WERI-Rb-1 (cell line): ENCODE measurements at places on chromosomes 3 and 15.

DNA sequence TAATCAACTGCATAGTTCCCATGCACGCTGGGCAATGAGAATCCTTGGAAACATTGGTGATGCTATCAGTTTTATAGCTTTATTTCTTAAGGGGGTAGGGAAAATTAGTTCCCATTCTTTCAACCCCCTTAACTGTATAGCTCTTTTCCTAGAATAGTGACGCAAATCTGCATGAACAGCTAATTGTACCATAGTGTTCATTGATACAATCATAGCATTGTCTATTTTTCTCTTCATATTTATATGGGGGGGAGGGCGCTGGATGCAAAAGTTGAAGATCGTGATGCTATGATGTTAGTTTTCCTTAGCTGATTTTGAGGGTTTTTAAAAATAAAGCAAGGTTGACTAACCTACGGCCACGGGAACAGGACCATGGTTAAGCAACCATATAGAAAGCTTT is 32.4 kb upstream of the SAMMSON start:
- DNase-seq, result no peak

- no peak for DNase-seq
Measured at GRCh38 chr3:156425651-156426050, 129.3 kb downstream of the SSR3 start.

DNA sequence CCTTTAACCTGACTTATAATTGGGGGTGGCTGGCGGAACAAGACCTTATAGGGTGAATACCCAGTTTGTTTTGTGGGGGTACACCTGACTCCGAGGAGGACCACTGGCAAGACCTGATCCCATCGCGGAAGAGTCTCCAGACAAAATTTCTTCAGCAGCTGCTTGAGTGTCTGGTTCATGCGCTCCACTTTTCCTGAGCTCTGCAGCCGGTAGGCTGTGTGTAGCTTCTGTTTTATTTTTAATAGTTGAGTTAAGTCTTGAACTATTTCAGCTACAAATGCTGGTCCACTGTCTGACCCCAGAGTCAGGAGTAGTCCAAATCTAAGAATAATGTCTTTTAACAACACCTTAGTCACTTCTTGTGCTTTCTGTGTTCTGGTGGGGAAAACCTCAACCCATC is 21.2 kb upstream of the NOX5 start:
- DNase-seq, result no peak

DNA sequence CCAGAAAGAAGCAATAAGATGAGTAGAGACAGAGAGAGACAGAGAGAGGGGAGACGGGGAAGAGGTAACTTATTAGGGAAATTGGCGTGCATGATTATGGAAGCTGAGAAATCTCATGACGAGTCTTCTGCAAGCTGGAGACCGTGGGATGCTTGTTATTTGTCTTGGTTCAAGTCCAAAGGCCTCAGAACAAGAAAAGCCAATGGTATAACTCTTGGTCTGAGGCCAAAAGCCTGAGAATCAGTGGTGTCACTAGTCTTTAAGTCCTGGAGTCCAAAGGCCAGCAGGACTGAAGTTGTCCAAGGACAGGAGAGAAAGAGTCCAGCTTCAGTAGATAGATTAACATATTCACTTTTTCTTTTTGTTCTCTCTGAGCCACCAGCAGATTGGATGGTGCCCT is 613.6 kb downstream of the CADM2 start:
- DNase-seq, result no peak

DNA sequence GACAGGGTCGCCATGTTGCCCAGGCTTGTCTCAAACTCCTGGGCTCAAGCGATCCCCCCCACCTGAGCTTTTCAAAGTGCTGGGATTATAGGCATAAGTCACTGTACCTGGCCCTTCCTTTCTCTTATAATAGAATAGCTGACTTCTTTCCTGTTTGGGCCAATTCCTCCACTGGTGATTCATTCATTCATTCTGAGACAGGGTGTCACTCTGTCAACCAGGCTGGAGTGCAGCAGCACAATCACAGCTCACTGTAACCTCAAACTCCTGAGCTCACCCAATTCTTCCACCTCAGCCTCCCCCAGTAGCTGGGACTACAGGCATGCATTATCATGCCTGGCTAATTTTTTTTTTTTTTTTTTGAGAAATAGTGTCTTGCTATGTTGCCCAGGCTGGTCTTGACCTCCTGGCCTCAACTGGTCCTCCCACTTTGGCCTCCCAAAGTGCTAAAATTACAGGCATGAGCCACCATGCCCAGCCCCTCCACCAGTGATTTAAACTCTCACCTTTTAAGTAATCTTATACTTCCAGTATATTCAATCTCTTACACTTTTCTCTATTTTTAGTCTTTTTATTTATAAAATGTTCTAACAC is 20.9 kb downstream of the GNB4 start:
- no peak for DNase-seq

- DNase-seq, result peak; percentile 33
Measured at GRCh38 chr15:67080900-67081431, 15.6 kb downstream of the SMAD3 start.

DNA sequence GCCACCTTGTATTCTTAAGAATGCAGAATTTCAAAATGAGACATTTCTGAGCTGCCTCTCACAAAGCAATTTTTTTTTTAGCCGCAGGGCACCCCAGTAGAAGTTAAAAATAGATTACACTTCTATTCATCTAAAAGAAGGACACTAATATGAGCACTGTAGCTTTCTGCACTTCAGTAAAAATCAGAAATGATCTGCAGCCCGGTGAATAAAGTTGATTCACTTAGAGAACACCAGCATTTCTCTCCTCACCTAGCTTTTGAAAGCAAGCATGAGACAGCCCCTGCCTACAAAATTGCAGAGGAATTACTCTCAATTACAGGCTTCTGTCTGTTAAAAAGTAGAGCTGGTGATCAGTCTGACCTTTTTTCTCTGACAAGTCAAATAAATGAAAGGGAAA is 1062.4 kb downstream of the FHIT start:
- no peak for DNase-seq

- DNase-seq, result peak; percentile 68
Measured at GRCh38 chr15:62940755-62941361, 101.7 kb upstream of the TPM1 start.

DNA sequence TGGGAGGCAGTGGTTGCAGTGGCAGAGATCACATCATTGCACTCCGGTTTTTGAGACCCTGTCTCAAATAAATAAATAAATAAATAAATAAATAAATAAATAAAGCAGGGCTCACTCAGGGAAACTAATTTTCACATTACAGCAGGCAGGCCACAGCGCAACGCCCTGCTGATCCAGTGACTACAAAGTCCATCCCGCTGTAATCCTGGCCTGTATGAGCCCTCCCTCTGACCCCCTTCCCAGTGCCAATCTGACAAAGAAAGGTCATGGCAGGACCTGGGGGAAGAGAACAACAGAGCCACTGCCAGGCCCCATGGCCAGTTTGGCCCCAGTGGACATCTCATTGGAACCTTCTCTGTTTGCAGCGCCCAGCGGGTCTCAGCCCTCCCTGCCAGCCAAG is 9.3 kb downstream of the SH3BP5 start:
- DNase-seq, result no peak

- DNase-seq, result no peak
Measured at GRCh38 chr15:89775815-89776214, 317 bp upstream of the MESP2 start.

DNA sequence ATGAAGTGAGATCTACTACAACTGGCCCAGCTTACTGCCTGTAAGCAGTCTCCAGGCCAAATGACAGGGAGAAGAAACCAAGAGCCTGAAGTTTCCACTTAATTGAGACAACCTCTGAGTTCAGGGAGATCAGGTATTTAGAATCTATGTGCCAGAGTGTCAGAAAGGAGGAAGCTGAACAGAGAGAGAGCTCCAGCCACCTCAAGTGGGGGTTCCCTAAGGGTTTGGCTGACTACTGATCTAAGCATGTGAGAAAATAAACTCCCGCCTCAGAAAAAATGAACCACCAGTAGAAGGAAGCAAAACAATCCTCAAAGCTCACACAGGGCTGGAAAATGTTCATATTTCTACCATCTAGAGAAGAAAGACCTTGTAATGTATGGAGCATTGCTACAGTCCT is 25.0 kb downstream of the ADAM10 start:
- DNase-seq, result no peak

- no peak for DNase-seq
Measured at GRCh38 chr3:67901681-67902080, 247.3 kb upstream of the SUCLG2 start.

GRCh38 chr3:184275961-184276910 is at the start of gene ECE2:
Gene ECE2, plus strand, starts transcription at chr3:184276022. Its CDS starts 132 bp downstream, at chr3:184276154.
- DNase-seq, result no peak

DNA sequence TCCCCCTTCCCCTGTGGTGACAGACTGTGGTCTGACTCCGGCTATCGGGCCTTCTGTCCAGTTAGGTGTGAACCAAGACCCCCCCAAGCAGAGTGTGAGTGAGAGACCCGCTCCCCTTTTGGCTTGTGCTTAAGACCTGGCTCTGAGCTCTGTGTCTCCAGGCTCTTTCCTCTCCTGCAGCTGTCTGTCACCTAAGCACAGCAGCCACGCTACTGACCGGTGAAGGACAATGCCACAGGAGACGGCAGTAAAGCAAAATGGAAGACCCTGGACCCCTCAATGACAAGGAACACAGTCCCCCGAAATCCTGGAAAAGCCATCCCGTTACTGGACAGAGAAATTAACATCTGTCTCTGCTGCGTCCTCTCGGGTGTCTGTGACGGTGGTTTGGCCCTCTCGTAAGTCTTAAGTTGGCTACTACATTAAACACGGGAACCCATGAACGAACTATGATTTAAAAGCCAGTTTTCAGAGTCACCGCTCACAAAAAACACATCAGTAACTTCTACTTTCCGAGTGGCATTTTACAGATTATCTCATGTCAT is 53.7 kb downstream of the CHSY1 start:
- DNase-seq, result no peak

GRCh38 chr3:113450911-113451310 is 9.6 kb upstream of the CFAP44 start:
- no peak for DNase-seq

GRCh38 chr3:14312375-14312774 is 90.0 kb upstream of the SLC6A6 start:
- no peak for DNase-seq

GRCh38 chr3:46440531-46441294 is 24.0 kb downstream of the LTF start:
- DNase-seq, result no peak

- DNase-seq, result no peak
Measured at GRCh38 chr3:89380016-89380415, 272.6 kb downstream of the EPHA3 start.

DNA sequence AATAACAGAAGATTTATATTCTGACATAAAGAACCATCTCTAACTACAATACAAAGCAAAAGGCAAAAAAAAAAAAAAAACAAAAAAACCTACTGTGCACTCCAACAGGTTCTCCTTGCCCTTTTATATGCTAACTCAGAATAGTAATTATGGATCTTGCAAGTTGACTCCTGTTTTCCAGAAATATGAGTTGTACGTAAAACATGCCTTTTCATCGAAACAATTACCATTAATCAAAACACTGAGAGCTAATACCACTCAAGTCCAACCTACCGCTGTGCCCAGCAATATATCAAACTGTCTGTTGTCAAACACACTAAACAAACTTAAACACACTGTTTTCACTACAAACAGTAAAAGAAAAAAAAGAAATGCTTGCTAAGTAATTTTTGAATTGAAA is 389.8 kb downstream of the TBC1D5 start:
- DNase-seq, result no peak

DNA sequence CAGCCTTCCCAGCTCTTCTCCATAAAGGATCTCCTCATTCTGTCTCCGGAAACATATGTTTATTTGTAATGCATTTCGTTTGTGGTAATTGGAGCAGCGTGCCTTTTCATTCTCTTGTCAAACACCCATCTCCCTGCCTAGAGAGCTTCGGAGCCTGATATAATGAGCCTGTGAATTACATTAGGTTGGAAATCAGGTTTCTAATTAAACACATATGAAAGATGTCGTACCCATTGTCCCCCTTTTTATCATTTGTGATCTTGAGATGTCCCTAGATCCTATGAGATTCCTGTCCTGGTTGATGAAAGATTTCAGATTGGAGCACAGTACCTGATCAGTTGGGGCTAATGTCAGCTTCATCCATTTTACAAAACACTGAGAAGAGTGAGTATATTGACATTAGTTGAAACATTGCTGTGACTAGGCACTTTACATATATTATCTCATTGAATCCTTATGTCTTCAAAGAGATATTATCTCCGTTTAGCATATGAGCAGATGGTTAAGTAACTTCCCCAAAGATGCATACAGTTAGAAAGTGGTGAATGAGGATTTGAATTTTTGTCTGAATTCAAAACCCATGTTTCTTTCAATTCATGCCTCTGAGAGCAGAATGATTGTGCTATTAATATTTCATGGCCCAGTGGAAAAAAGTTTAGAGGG is 23.1 kb downstream of the SYN2 start:
- DNase-seq, result no peak

DNA sequence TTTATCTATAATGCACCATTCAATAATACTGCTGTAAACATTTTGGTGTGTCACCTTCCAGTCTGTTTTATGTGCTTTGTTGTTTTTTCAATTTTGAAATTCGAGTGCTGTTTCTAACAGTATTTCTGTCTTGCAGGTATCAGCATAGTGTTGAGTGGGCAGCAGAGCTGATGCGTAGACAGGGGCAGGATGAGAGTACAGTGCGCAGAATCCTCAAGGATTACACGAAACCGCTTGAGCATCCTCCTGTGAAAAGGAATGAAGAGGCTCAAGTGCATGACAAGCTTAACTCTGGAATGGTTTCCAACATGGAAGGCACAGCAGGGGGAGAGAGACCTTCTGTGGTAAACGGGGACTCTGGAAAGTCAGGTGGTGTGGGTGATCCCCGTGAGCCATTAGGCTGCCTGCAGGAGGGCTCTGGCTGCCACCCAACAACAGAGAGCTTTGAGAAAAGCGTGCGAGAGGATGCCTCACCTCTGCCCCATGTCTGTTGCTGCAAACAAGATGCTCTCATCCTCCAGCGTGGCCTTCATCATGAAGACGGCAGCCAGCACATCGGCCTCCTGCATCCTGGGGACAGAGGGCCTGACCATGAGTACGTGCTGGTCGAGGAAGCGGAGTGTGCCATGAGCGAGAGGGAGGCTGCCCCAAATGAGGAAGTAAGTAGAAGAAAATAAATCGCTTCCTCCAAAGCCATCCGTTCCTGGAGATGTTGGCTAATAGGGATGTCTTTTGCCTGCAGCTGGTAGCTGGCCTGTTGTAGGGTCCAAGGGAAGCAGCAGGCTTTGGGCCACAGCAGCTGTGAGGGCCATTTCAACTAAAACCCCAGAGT is 19.1 kb downstream of the TSEN2 start:
- DNase-seq, result no peak

- DNase-seq, result no peak
Measured at GRCh38 chr3:132283916-132284405, 33.2 kb upstream of the ACP3 start.
